ENCODE measurements at places on chromosomes 2 and 18. TPM values are rescaled to one million over a fixed set of nuclear protein-coding genes. Genes with fewer than 3 reads are reported as not detected.

DNA sequence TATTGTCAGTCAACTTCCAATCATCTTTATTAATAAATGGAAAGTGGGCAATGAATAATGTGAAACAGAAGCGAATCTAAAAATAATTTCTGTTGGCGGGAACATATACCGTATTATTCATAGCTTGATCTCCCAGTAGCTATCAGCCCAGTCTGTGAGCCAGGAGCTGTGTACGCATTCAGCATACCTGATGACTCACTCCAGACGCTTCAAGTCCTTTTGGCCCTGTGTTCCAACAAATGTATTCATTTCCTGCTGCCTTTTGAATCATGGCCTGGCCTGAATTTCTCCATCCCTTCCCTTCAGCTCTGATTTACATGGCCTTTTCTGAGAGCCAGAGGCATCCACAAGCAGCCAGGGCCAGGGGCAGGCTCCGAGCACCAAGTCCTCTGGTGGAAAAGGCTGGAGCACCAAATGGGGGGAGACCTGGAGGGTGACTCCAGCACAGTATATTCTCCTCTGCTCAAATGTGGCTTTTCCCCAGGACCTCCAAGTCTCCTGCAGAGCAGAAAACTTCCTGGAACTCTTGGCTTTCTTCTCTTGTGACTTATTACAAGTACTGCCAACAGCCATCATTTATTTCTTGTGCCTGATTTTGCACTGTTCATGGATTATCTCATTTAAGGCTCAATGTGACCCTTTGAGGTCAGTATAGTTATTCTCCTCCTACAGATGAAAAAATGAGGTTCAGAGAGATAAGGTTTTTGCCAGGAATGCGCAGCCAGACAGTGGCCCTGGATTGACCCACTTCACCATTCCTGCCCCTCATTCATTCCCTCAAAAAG lies 108.7 kb downstream of the EN1 start:
- no peak for DNase-seq

GRCh38 chr2:74675090-74675489 lies 21.0 kb downstream of the SEMA4F start:
- DNase-seq: no peak

GRCh38 chr18:57516056-57516455 lies 70.4 kb downstream of the FECH start:
- DNase-seq: no peak

GRCh38 chr18:24185805-24186204 lies 46.9 kb downstream of the CABYR start:
- no peak for DNase-seq

DNA sequence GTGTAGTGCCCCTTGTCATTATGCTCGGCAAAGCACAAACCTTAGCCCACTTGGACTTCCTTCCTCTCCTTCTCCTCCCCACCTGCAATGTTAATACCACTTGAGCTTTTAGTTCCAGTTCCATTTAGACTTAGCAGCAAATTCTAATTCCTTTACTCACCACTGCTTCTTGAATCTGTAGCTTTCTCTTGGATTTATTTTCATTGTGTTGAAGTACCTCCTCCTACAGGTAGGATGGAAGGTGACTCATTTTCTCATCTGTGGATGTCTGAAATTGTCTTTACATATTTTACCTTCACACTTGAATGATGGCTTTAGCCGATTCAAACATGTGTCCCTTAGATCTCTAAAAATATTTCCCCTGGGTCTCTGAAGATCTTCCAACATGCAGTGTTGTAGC lies 32.8 kb upstream of the BIN1 start:
- DNase-seq: no peak

DNA sequence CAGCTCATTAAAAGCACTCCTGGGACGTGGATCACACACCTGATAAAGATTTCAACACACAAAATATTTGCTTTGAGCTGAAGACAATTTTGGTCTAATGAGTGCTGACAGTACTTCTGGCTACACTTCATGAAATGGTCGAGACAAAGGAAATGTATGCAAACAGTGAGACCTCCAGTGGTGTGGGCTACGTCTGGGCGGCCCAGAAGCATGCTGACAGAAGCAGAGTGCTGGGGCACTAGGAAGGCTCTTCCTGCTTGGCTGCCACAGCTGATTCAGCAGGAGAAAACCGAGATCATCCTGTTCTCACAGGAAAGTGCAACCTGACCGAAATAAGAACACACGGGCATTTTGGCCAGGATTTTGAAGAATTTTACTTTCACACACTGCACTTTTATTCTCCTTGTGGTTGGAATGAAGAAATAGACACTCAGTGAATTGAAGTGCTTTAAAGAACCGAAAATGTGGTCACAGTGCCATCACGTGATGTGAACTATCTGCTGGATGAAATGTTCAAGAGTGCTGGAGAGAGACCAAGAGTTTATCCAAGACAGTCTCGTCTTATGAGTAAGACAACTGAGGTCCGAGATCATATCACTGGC lies 149.5 kb downstream of the CCBE1 start:
- DNase-seq: no peak

- no peak for DNase-seq
Observed at GRCh38 chr2:15547115-15547876, 13.8 kb downstream of the NBAS start.

- DNase-seq: no peak
Observed at GRCh38 chr2:150484461-150485021, 2.9 kb downstream of the RND3 start.

- peak; percentile 47 for DNase-seq
Observed at GRCh38 chr18:5159080-5159479, 38.0 kb downstream of the AKAIN1 start.

DNA sequence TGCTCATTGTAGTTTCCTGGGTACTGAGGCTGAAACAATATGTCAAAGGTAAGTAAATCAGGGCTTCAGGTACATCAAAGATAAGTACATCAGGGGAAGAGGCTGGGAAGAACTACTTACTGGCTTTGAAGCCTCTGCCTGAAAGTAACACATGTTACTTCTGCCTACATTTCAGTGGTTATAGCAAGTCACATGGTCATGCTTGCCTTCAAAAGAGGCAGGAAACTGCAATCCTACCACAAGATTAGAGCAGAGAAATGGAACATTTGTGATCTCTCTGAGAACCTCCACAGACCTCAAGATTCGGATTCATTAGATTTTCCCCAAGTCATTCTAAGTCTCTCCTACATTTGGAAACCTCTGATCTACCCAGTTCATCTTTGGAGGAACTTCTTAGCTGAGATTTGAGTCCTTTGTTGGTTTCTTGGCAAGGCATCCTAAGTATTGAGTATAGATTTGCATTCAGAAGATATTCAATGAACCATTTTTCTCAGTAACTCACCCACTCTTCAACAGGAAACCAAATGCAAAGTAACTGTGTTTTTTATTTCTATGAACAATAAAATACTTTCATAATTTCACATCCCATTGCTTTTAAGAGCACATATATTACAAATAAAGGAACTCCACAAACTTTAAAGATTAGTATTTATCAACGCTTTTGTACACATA lies 48.5 kb upstream of the CCDC195 start:
- DNase-seq: peak; percentile 47

DNA sequence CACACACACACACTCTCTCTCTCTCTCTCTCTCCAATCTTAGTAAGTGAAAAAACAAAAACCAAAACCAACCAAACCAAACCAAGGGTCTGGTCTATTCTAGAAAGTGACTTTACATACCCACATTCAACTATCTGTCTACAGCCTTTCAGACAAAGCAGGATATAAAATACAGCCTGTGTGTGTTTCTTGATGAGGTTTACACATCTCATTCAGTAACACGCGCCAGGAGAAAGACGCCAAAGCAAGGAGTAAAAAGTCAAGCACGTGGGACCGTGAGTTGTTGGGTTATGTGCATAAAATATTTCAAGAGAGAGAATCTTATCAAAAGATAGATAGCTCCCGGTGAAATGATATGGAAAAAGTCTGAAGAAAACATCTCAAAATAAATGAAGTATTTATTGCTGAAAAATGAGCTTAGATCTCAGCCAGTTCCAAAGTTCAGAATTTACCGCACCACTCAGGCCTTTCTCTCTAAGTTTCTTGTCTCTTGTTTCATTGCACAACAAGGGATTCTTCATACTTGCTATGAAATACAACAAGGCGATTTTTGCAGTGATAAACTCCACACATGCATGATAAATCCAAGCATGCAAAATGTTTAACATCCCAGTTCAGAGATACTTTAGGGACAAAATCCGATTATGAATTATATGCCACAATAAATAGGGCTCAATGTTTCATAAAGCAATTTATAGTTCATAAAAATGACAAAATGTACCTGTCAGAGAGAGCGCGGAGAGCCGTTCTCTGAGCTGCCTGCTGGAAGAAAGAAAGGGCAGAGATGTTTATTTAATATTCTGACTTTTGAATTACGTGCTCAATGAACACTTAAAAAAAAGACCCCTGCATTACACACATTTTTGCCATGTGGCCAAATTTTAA lies 159.3 kb upstream of the REV1 start:
- DNase-seq: no peak

DNA sequence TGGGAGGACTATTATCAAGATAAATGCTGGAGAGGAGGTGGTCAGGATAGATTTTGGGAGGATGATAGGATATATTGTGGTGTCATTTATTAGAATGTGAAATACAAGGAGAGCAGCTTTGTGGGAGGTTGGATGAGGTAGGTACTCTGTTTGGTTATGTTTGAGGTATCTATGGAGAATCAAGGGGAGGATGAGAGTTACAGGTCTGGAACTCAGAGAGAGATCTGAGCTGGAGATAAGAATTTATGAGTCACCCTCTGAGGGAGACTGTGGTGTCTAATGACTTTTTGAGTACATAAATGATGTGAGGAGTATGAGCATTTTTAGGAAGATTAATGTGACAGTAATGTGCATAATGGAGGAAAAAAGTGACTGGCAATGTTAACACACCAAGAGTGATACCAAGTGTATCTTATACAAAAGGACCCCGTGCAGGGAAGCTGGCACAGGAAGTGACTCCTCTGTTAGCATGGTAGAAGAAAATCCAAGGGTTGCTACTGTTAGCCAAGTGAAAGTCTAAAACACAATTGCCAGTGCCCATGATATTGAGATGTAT lies 48.2 kb downstream of the CRIM1 start:
- DNase-seq: peak; percentile 9

DNA sequence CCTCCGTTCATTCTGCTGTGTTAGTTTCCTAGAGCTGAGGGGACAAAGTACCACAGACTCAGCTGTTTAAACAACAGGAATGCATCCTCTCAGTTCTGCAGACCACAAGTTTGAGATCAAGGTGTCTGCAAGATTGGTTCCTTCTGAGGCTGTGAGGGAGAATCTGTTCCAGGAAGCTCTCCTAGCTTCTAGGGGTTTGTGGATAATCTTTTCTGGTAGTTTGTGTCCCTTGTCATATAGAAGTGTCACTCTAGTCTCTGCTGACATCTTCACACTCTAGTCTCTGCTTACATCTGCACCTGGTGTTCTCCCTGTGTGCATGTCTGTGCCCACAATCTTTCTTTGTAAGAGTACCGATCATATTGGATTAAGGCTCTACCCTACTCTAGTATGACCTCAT lies 581.8 kb downstream of the RNF144A start:
- no peak for DNase-seq

DNA sequence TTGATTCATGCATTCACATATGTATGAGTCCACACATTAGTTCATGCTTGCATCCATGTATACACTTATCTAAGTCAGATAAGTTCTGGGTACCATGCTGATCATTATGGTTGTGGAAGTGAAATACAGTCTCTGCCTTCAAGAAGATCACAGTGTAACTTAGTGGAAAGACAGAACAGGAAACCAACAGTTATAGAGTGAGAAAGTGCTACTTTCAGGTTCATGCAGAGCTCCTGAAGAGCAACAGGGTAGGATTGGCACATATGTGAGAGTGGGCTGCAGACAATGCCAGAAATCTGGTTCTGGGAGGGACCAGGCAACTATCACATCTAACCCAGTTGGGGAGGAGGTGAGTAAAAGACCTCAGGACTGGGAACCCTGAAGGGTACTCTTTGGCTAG lies 35.4 kb upstream of the PGAP1 start:
- DNase-seq: no peak

DNA sequence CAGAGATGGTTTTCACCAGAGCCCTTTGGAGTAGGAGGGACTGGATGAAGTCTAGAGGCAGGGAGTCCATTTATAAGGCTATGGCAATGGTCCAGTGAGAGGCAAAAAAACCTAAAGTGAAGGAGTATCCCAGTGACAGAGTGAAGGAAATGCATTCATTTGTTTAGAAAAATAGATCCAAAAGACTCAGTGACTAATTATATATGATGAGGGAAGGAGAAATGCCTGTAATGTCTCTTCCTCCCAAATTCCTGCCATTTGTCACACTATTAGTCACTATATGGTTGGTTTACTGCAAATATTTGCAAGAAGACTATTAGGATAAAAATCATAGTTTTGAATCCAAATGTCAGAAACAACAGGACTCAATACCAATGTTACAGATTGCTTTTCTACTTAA lies 104.2 kb downstream of the ZNF521 start:
- DNase-seq: no peak

GRCh38 chr18:53798516-53798915 lies 426.0 kb downstream of the MBD2 start:
- no peak for DNase-seq

DNA sequence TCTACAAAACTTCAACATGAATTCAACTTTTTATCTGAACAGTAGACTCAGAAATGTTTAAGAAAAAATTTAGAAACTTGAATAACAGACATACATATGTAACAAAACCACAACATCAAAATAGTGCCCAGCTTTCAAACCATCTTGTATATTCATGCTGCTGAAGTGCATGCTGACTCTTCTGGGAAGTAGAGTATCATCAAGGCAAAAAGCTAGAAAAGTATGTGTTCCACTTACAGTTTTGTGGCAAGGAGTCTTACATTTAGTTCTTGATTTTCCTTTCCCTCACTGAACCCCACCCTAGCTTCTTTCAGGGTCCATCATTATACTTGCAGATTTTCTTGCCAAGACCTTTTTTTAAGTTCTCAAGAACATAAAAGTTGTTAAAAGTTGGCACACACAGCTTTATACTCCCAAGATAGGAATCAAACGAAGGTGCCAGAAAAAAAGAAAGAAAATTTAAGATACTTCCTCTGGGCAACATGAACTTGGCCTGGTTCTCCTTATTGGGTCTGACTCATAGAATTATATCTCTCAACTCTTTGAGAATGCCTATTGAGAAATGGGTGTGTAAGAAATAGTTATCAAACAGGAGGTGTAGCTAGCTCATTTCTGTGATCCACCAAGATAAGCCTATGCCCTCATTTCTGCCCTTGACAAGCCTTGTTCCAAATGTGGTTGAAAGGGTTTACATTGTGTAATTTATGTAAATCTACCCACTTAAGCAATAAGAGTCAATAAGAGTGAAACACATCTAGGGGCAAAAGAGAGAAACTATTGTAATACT lies 667.6 kb upstream of the ACVR2A start:
- no peak for DNase-seq

Gene POU3F3
- polyA plus RNA-seq: not detected

Gene ARHGEF33
- not detected for polyA plus RNA-seq

Gene FNDC4
- not detected for polyA plus RNA-seq

Gene STPG4
- polyA plus RNA-seq: not detected

Gene ALLC
- not detected for polyA plus RNA-seq

Gene CNRIP1
- polyA plus RNA-seq: not detected

Gene GKN1
- not detected for polyA plus RNA-seq

Gene MFSD6
- polyA plus RNA-seq: 24.0 TPM

Gene TMEM247
- polyA plus RNA-seq: not detected

All from CD4-positive, CD25-positive, alpha-beta regulatory T cell (primary cell).